NCI-H1930 (cell line): ENCODE measurements at places on chromosomes 5 and 9.

GRCh38 chr9:91836515-91836914, 113.5 kb downstream of the ROR2 start:
- DNase-seq: no peak

GRCh38 chr9:35688558-35689541, 875 bp downstream of the TPM2 start:
- no peak for DNase-seq

- DNase-seq: no peak
Observed at GRCh38 chr9:126543490-126543889, 70.2 kb upstream of the LMX1B start.

DNA sequence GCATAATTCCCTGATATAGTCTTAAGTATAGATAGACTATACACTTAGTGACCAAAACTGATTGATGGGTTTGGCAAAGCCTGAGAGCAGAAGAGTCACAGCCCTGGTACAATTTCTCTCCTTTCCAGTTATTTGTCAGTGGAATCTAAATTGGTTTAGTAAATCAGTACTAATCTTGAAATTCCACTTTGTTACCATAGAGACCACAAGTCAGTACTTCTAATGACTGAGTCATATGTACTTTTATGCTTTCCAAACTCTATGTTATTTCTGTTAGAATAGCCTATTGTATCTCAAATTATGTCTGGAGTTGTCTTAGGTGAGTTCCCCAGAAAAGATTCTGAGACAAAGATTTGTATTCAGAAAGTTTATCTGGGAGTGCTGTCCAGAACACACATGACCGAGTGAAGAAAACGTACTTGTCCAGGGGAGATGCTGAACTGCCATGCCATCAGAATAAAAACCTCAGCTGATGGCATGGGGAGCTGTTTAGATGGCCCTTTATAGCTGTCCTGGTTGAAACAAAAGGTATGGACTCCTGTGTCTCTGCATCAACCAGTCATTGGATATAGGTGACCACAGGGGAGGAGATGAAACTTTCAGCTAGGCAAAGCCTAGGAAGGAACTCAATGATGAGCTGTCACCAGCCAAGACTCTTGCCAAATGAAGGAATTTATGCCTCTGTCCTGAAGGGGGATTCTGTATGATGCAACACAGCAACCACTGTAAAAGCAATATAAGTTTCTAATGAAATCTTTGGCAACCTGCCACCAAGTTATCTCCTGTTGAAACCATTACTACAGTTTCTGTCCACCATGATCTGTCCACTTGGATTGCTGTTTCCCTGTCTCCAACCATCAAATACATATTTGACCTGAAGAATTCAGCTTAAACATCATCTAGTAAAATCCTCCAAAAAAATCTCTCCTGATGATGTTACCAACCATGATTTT, 18.0 kb upstream of the SMC2 start:
- no peak for DNase-seq

DNA sequence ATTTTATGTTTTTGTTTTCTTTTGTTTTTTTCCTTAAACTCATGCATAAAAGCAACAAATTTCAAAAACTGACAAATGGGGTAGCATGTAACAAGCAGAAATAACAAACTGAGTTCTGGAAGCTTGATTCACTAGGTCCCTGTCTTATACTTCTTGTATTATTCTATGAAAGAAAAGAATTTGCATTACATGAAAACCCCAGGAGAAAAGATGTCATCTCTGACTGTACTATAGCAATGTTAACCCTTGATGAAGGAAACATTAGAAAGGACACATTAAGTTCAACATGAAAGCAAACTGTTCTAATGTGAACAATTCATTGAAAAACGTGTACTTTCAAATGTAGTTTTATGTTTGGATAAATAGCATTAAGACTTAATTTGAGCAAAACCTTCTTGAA, 9.2 kb downstream of the RAB14 start:
- no peak for DNase-seq

DNA sequence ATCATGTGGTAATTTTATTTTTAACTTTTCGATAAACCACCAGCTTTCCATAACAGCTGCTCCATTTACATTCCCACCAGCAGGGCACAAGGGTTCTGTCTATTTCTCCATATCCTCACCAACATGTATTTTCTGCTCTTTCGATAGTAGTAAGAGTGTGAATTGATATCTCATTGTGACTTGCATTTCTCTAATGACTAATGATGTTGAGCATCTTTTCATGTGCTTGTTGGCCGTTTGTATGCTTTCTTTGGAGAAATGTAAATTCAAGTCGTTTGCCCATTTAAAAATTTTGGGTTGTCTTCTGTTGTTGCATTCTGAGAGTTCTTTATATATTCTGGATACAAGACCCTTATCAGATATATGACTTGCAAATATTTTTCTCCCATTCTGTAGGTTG, 45.9 kb downstream of the PSD2 start:
- no peak for DNase-seq

GRCh38 chr9:38061326-38061977, 7.6 kb downstream of the SHB start:
- DNase-seq: no peak

DNA sequence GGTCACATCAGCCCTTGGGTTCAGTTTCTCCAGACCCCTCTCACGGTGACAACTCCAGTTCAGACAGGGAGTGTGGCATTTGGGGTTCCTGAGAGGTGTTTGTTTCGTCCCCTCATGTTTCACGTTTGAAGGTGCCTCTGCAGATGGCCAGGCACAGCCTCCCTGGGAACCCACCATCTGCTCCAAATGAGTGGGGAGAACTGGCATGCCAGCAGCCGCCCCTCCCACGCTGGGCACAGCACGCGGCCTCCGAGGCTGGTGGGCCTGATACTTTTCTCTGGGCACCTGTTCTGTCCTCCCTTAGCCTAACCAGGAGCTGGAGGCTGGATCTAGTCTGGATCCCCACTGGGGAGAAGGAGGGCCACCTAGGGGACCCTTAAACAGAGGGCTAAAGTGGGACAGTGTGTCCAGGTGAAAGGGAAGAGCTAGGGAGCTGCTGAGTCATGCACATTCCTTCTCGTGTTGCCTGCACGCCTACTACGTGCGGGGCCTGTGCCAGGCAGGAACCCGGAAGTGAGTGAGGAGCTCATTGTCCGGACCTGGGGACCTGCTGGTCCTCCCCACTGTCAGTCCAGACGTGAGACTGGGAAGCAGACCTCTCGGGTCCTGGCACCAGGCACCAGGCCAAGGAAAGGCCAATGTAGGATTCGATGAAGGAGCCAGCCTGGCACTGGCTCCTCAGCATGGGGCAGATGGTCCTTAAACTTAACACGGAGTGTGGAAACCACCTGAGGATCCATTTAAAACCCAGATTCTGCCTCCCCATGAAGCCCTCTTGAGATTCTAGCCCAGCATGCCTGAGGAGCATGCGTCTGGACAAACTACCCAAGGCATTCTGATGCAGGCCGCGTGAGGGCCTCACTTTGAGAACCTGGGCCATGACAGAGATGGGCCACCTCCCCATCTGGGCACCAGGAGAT, 11.7 kb downstream of the DNM1 start:
- DNase-seq: no peak

- no peak for DNase-seq
Observed at GRCh38 chr5:98470747-98471146, 302.7 kb upstream of the RGMB start.

GRCh38 chr5:134576386-134577021, 51.0 kb downstream of the JADE2 start:
- no peak for DNase-seq
